Mucosa of gallbladder (tissue), 1 donor: ENCODE measurements at places on chromosomes 1 and 21. TPM values are rescaled to one million over a fixed set of nuclear protein-coding genes. Genes with fewer than 3 reads are reported as not detected.

- DNase-seq = no peak
Observed at GRCh38 chr1:208475449-208475848, 231.3 kb upstream of the PLXNA2 start.

DNA sequence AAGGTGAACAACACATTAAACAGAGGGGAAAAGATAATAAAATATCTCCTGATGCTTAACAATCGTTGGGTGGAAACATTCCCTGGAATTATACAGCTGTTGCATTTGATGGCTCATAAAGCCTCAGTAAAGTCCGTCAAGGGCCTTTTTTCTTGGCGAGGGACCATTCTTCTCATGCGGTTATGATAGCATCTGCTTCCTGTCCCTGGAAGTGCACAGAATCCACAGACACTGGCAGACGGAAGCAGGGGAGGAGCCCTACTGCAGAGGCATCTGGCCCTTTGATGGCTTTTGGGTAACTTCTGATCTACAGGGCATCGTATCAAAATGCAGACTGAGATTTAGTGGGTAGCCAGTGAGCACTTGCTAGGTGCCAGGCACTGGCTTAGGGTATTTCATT, 286.9 kb downstream of the KIF26B start:
- DNase-seq = no peak

GRCh38 chr1:154353460-154353904, 28.2 kb downstream of the ATP8B2 start:
- DNase-seq = peak; percentile 59

DNA sequence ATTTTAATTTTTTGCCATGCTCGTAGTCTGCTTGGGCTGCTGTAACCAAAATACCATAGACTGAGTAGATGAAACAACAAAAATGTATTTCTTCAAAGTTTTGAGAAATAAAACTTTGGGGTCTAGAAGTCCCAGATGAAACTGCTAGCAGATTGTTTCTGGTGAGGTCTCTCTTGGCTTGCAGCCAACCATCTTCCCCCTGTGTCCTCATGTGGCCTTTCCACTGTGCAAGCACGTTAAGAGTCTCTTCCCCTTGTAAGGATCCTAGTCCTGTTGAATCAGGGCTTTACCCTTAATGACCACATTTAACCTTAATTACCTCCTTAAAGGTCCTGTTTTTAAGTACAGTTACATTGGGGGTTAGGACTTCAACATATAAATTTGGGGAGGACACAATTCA, 86.6 kb downstream of the PTBP2 start:
- no peak for DNase-seq

- no peak for DNase-seq
Observed at GRCh38 chr1:201269281-201269680, 14.0 kb upstream of the PKP1 start.

GRCh38 chr1:170893655-170894297, 41.6 kb upstream of the MROH9 start:
- DNase-seq = no peak

DNA sequence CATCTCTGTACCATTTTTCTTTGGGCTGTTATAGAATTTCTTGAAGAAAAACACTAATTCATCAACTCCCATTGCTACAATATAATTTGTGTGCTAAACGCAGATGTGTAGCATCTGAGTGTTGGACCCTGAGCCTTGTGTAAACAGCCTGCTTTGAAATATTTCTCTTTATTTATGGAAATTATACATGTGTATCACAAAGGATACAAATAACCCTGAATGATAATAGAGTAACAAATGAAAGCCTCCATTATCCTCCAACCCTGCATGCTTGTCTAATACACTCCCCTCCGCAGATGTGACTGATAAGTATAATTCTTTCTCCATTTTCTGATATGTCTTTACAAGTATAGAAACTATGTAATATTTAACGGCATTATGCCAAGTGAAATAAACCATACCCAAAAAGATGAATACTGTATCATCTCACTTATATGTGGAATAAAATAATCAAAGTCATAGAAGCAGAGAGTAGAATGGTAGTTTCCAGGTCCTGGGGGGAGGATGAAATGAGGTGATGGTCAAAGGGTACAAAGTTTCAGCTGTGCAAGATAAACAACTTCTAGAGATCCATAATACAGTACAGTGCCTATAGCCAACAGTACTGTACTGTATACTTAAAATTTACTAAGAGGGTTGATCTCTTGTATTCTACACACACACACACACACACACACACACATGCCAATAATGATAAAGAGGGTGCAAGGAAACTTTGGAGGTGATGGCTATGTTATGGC, 2.8 kb upstream of the ADAM30 start:
- DNase-seq = no peak

GRCh38 chr1:202282596-202283283, 59.0 kb downstream of the UBE2T start:
- no peak for DNase-seq

DNA sequence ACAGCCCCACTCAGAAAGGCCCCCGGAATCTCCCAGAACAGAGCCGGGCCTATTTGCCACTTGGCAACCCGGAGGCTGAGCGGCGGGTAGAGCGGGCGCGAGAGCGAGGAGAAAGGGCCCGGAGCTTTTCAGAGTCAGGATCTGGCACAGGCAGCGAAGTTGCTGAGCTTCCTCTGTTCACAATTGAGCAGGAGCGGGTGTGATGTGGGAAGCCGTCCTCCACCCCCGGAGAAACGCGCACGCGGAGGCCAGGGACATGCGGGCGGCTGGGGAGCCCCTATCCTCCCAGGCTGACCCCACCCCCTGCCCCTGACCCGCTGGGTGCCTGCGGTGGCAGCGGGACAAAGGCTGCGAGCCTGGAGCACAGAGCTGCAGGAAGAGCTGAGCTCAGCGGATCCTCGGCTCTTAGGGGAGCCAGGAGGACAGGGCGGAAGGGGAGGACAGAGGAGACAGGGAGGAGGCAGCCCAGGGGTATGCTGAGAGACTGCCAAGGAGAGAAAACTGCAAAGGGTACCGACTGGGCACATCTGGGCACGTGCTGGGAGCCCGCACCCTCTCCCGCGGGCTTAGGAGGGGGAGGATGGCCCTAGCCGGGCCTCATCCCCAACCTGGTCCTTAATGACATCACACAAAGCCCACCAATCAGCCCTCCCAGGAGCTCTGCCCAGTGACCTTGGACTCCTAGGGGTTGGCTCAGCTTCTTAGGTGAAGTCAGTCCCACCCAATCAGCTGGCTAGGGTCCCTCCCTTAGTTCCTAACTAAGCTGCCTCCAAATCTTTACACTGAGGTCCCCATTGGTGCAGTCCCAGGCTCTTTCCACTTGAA, 9.3 kb downstream of the KIF21B start:
- no peak for DNase-seq

- no peak for DNase-seq
Observed at GRCh38 chr1:115299266-115299665, 38.8 kb downstream of the NGF start.

- peak; percentile 67 for DNase-seq
Observed at GRCh38 chr21:43645136-43645891, 14.0 kb downstream of the HSF2BP start.

DNA sequence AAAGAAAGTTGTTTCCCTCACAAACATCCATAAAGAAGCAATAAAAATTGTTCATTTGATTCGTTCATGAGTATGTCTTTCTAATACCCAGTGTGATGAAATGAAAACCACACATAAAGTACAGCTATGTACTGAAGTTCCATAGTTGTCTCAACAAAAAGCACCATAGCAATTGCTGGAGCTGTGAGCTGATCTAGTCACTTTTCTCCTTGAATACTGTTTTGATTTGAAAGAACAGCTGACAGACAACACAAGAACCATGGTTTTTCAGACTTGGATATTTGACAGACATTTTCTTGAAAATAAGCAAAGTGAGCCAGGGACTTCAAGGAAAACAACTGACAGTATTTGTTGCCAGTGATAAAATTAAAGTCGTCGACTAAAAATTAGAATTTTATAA, 237.1 kb upstream of the PLD5 start:
- DNase-seq = no peak

DNA sequence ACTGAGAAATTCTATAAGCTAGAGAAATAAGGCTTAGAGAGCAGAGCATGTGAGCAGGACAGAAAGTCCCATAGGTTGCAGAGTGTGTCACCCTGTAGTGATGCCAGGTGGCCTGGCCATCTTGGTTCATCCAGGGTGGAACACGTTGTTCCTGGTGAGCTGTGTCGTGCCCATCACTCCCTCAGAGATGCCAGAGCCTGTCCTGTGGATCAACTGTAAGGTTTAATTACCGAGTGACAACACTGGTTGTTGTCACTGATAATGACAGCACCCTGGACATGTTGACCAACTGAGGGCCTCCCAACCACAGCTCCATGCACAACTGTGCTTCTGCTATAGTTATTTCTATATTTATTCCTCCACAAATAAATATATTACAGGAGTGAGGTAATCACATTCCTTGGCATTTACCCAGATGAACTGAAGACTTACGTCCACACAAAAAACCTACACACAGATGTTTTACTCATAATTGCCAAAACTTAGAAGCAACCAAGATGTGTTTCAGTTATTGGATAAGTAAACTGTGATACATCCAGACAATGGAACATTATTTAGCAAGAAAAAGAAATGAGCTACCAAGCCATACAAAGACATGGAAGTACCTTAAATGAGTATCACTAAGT, 6.2 kb downstream of the C1orf198 start:
- DNase-seq = no peak

- no peak for DNase-seq
Observed at GRCh38 chr21:36909901-36910561, 56.4 kb downstream of the HLCS start.

- DNase-seq = no peak
Observed at GRCh38 chr1:183847641-183848040, 42.7 kb downstream of the RGL1 start.

- no peak for DNase-seq
Observed at GRCh38 chr1:22575532-22576149, 12.4 kb downstream of the EPHA8 start.

DNA sequence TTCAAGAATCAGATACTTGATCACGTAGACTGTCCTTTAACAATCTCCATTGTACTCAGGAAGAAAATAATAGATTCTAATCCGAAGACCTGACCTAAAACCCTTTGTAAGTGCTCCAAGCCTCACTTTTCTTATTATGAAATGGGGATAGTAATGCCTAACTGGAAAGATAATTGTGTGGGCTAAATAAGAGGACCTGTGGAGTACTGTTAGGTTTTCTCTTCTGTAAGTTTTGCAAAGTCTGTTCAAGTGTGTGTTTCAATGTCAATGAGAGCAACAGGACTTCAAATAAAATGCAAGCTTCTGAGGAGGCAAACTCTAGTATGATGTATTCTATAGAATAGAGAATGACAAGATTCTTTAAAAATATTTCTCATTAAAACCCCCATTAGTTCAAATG, 348.6 kb downstream of the USP25 start:
- no peak for DNase-seq

GRCh38 chr1:2783435-2784397, 17.8 kb downstream of the TTC34 start:
- DNase-seq = no peak

- DNase-seq = no peak
Observed at GRCh38 chr1:106564192-106564591, 492.3 kb upstream of the PRMT6 start.

- DNase-seq = no peak
Observed at GRCh38 chr1:8083739-8084484, 57.8 kb upstream of the ERRFI1 start.

GRCh38 chr1:201500670-201501120, 6.2 kb downstream of the CSRP1 start:
- no peak for DNase-seq

DNA sequence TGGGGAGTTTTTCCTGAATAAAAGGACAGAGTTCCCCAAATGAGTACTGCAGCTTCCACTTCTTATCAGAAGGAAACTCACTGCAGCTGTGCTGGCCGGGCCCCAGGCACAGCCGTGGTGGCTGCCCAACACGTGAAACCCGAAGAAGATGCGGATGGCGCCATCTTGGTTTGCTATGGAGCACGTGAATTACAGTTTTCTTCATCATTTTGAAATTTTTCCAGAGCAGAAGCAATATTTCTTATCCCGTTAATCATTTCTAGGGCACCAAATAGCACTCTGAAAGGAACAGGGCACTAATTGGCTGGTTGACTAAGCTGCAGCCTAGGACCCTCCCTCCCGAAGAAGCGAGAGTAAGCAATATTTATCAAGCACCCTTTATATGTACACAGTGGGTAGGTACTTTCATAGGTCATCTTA, 63.2 kb upstream of the EPS8L3 start:
- no peak for DNase-seq

- peak; percentile 53 for DNase-seq
Observed at GRCh38 chr21:44836666-44837471, 19.0 kb upstream of the SUMO3 start.

GRCh38 chr1:244727871-244728474, 75.0 kb downstream of the DESI2 start:
- no peak for DNase-seq

DNA sequence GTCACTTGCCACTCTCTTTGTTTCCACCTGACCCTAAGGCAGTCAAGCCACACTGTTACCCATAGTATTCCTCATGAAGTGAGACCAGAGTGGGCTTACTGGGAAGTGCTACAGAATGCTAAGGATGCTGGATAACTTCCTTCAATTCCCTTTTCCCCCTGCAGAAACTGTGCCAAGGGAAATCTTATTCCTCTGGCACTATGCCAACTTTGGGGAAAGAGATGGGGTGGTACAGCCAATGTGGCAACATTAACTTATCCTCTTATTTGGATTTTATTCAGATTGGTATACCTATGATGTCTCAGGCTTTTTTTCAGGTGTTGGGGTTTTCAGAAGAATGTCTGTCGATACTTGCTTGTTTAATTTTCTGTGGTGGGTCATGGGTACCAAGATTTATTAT, 599.4 kb upstream of the PBX1 start:
- no peak for DNase-seq

- DNase-seq = peak; percentile 84
Observed at GRCh38 chr1:36133484-36133883, 8.5 kb upstream of the COL8A2 start.

GRCh38 chr21:39159342-39160063, 23.7 kb downstream of the PSMG1 start:
- no peak for DNase-seq

DNA sequence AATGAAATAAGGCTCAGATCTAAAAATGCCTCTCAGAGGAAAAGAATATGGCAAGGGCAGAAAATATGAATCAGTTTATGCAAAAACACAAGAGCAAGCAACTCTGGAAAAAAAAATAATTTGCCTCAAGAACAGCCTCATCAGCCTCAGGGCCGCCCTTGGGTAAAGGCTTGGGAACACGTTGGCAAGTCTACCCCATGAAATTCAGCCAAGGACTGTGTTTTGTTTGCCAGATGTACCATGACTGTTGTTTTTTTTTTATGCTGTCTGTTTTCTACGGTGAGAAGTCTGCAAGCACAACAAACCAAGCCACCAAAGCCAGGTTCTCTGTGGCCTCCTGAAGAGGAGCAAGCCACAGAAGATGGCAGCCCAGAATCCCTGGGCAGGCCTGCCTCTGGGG, 18.0 kb downstream of the HHIPL2 start:
- DNase-seq = no peak

MFAP2 gene
- 19.8 TPM for total RNA-seq

OR6N1 gene
- not detected for total RNA-seq

USP21 gene
- total RNA-seq = 42.4 TPM

MASP2 gene
- total RNA-seq = not detected

ALDH9A1 gene
- 77.3 TPM for total RNA-seq

ZFP69B gene
- 1.8 TPM for total RNA-seq

WNT2B gene
- 8.1 TPM for total RNA-seq

PROX1 gene
- total RNA-seq = 11.1 TPM

MRAP gene
- not detected for total RNA-seq

PKP1 gene
- total RNA-seq = 0.09 TPM

E2F2 gene
- 0.46 TPM for total RNA-seq

ACTL8 gene
- not detected for total RNA-seq

TNNT2 gene
- total RNA-seq = 69.8 TPM

GUCA2A gene
- total RNA-seq = 1.1 TPM
